ENCODE measurements at places on chromosomes 7 and 10. TPM values are rescaled to one million over a fixed set of nuclear protein-coding genes. Genes with fewer than 3 reads are reported as not detected.

Gene SPOCK2
- total RNA-seq, result 0.83 TPM

Gene FAM25A
- total RNA-seq, result not detected

Gene ASB10
- total RNA-seq, result not detected

Gene UROS
- total RNA-seq, result 65.8 TPM
